ENCODE measurements at places on chromosomes 2 and 18.
A peak's percentile ranks its signal among the peaks of the same experiment; 100 is the strongest.

- DNase-seq: no peak
Measured at GRCh38 chr2:222797871-222798270, 63.0 kb upstream of the ACSL3 start.

GRCh38 chr2:71332435-71332796 lies 834 bp downstream of the ZNF638 start:
- no peak for DNase-seq

DNA sequence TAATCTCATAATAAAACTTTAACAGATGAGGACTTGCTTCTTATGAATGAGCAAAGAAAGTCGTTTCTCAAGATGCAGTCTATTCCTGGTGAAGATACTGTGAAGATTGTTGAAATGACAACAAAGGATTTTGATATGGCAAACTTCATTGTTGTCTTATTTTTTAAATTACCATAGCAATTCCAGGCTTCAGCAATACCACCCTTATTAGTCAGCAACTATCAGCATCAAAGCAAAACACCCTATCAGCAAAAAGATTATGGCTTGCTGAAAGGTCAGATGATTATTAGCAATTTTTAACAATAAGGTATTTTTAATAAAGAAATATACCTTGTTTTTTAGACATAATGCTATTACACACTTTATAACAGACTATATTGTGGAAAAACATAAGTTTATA lies 88.3 kb downstream of the COL5A2 start:
- no peak for DNase-seq

DNA sequence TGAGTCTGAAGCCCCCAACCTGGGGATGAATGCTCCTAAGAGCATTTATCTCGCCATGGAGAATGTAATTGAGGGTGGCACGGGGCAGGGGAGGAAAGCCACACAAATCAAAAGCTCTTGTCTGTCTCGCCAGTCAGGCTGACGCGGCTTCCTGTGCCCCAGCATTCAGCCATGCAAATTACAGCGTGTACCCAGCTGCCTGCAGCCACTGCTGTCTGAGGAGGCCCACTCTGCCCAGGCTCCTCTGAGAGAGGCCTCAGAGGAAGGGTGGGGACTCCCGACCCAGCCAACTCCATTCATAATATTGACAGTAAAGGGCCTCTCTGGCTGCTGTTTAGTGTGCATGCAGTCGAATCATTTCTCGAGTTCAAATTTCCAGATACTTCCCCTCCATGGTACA lies 22.0 kb downstream of the SMAD7 start:
- peak; percentile 76 for DNase-seq

GRCh38 chr18:47206945-47207637 lies 30.9 kb upstream of the IER3IP1 start:
- DNase-seq: no peak

DNA sequence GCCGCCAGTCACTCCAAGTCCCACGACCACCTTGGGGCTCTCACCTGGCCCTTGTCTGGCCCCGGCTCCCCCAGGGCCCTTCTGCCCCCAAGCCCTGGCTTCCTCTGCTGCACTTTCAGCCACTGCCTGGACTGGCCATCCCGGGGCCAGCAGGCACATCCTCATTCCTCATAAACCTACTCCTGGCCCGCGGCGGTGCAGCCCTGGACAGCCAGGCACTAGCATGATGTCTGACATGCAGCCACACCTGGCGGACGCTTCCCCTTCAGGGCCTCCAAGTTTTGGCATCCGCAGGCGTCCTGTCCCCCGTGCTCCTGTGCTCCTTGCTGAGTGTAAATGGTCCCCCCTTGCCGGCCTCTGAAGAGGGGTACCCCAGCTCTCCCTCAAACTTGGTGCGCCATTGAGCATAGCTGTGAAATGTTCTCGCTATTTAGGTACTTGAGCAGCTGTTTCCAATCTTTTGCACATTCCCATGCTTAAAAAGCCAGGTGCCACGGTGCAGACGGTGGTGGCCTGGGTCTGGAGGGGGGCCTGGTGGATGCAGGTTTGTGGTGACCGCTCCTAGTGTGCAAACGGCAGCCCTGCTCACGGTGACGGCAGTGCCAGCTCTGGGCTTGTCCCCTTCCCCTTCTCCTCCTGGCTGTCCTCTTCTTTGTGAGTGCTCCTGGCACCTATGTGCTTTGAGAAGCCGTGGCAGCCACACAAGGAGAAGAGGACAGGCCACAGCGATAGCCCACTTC lies 123.8 kb downstream of the MBP start:
- no peak for DNase-seq

- no peak for DNase-seq
Measured at GRCh38 chr2:226213717-226214116, 585.9 kb downstream of the IRS1 start.

GRCh38 chr2:237156031-237156856 lies 70.6 kb downstream of the COPS8 start:
- peak; percentile 69 for DNase-seq

DNA sequence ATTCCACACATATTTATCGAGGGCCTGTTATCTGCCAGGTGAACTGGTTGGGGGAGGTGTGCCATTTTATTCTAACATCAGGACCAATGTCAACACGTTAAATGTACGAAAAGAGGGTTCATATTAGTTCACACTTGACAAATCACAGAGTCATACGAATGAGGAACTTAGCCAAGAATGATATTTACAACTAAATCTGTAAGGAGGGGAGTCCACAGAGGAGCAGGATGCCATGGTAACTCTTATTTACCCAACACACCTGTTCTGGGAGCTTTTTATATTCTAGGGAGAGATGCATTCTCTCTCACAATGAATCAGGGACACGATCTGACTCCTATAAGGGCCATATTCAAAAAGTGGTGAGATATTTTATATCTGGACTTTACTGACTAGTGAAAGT lies 144.1 kb downstream of the CDC42EP3 start:
- no peak for DNase-seq

DNA sequence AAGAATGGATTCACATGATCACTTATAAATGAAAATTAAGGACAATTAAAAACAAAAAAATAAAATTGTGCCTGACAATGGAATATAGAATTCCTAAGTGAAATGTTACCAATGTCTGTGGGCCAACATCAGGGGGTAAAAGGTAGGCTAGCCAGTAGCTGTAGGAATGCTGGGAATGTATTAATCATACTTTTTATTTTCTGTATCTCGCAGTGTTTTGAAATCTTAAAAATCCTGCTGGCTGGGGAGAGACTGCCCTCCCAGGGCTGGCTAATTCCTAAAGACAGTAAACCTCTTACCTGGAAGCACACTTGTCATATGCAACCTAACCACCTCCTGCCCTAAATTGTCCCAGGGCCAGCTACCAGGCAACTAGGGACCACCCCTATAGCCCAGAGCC lies 69.8 kb downstream of the REV1 start:
- no peak for DNase-seq

DNA sequence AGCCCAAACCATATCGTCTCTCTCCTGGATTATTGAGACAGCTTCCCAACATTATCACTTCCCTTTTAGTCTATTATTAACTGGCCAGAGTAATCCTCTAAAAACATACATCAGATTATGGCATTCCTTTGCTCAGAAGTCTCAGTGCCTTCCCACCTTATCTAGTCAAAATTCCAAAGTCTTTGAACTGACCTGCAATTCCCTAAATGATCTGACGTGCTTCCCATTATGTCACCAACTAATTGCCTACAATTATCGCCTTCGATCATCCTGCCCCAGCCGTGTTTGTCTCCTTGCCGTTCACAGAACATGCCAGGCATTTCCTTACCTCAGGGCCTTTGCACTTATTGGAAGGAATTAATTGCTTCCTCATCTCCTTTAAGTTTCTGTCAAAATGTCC lies 332.4 kb downstream of the IRS1 start:
- no peak for DNase-seq

DNA sequence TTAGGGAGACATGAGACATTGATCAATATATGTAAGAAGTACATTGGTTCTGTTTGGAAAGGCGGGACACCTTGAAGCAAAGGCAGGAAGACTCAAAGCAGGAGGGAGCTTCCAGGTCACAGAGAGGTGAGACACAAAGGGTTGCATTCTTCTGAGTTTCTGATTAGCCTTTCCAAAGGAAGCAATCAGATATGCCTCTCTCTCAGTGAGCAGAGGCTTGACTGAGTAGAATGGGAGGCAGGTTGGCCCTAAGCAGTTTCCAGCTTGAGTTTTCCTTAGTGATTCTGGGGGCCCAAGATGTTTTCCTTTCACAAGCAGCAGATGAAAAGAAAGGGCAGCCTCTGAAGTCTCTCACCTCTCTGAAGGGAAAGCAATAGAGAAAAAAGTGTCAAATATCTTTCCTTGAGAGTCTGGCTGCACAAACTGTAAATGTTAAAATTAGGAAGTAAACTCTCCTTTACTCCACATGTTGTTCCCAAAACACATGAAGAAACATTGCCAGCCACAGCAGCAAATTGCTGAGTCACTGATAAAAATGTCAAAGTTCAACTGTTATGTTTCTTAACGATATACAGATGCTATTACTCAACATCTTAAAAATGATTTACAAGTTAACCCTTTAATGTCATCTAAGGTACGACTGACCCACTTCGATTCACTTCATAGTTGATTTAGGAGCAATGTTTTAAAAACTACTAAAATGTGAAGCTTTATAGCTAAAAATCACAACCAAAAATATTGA lies 40.3 kb downstream of the CYB5A start:
- DNase-seq: no peak

- no peak for DNase-seq
Measured at GRCh38 chr18:57776767-57777166, 26.3 kb downstream of the ATP8B1 start.

DNA sequence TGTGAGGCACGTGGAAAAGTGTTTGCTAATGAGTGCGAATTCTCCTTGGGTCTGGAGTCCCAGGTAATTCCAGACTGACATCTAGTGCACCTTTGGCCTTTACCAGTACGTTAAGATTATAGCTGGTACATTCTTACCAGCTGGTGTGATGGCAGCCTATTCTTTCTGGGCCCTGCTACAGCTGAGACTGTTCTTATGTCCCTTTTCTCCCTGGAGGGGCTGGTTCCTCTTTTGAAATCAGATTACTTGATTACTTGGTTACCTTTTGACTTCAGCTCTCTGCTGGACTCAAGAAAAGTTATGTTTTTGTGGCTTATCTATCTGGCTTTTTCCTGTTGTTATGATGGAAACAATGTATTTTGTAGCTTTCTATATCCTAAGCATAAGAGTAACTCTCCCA lies 14.5 kb downstream of the CABYR start:
- no peak for DNase-seq

GRCh38 chr2:55451699-55452098 lies 32.0 kb upstream of the CCDC88A start:
- no peak for DNase-seq

- no peak for DNase-seq
Measured at GRCh38 chr2:240143276-240143675, 2.8 kb upstream of the OTOS start.

DNA sequence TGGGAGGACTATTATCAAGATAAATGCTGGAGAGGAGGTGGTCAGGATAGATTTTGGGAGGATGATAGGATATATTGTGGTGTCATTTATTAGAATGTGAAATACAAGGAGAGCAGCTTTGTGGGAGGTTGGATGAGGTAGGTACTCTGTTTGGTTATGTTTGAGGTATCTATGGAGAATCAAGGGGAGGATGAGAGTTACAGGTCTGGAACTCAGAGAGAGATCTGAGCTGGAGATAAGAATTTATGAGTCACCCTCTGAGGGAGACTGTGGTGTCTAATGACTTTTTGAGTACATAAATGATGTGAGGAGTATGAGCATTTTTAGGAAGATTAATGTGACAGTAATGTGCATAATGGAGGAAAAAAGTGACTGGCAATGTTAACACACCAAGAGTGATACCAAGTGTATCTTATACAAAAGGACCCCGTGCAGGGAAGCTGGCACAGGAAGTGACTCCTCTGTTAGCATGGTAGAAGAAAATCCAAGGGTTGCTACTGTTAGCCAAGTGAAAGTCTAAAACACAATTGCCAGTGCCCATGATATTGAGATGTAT lies 48.2 kb downstream of the CRIM1 start:
- no peak for DNase-seq

DNA sequence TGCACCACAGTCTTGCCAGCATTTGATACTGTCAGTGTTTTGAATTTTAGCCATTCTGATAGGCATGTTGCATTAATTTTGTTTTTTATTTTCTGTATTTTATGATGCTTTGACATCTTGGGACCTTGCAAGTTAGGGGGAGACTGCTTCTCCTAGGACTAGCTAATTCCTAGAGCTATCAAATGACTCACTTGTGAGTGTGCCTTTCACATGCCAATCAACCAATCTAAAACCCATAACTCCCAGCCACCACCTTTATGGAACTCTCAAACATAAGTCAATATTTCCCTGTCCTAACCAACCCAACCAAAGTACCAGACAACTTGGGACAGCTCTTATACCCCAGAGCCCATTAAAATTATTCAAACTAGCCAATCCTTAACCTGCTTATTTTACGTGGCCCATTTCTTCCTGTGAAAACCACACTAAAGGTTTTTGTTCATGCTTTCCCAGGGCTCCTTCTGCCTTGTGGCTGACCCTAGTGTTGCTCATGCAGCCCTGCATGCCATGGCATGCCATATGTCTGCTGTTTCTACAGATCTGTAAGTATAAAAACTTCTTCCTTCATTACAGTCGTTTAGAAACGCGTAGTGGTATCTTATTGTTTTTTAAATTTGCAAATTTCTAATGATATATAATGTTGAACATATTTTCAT lies 230.1 kb downstream of the GPD2 start:
- DNase-seq: no peak

GRCh38 chr2:205696927-205697441 lies 14.7 kb downstream of the NRP2 start:
- DNase-seq: no peak

- DNase-seq: no peak
Measured at GRCh38 chr2:11896386-11896785, 150.0 kb downstream of the LPIN1 start.

DNA sequence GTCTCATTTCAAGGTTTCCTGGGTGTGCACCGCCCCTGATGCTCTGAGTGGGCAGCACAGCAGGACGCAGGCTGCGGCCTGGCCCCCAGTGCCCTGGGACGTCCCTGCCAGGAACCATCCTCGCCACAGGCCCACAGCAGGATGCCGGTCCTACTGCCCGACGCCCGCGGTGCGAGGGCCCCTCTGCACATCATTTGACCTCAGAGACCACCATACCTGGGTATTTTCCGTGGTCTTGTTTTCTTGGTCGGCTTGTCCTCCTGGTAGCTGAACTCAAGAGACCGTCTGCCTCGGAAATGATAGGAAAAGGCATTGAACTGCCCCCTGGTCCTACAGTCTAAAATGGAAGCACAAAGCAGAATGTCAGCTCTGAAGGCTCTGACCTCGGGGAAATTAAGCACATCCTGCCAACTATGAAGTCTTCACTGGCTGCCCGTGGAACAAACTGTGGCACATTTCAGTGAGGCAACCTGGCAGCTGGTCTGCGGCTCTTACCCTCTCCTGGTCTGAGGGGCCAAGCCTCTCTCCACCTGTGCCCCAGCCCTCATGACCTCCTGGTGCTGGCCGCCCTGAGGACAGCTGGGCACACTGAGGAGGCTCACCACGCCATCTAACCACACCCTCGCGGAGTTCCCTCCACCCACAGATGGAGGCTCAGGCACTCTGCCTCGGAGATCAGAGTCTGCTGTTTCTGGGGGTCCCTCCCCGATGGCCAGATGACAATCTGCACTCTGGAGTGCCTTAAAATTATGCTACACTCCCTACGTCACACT lies 105.0 kb downstream of the PXDN start:
- no peak for DNase-seq

- no peak for DNase-seq
Measured at GRCh38 chr18:63892566-63892965, 5.1 kb downstream of the SERPINB2 start.

GRCh38 chr2:98508709-98509066 lies 64.0 kb downstream of the INPP4A start:
- DNase-seq: peak; percentile 80
